ENCODE measurements at places on chromosomes 1 and 21.

GRCh38 chr1:153343811-153344717 is 4.6 kb downstream of the PGLYRP4 start:
- DNase-seq = no peak

GRCh38 chr1:184709418-184709817 is 45.2 kb downstream of the EDEM3 start:
- DNase-seq = no peak

DNA sequence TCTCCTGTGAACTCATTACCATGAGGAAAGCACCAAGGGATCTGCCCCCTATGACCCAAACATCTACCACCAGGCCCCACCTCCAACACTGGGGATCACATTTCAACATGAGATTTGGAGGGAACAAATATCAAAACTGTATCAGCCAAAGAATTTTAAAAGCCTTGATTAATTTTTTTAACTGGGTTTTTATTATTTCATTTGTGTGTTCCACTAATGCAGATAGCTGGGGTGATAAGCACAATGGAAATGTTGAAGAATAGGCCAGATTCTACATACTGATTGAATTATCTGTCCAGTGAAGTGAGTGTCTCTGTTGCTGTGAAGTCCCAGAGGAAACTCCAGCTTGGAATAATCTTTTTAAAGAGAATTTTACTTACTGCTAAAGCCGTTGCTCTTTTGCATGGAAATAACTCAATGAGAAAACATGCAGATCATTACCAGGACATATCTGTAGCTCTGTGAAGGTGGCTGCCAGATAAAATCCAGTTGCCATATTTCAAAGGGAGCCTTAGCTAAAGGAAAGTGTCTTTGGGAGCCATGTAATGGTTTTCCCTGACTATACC is 44.4 kb upstream of the DHCR24 start:
- no peak for DNase-seq

DNA sequence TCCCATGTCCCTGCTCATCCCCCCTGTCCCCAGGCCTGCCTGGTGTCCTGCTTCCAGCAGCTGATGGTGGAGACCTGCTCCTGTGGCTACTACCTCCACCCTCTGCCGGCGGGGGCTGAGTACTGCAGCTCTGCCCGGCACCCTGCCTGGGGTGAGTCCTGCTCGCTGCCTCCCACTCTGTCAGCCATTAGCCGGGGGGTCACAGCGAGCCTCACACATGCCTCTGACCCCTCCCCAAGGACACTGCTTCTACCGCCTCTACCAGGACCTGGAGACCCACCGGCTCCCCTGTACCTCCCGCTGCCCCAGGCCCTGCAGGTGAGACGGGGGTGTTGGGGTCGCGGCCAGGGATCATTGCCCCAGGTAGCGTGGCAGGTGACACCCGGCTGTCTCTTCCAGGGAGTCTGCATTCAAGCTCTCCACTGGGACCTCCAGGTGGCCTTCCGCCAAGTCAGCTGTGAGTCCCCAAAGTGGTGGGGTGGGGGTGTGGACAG is 10.0 kb downstream of the SCNN1D start:
- peak; percentile 85 for DNase-seq

DNA sequence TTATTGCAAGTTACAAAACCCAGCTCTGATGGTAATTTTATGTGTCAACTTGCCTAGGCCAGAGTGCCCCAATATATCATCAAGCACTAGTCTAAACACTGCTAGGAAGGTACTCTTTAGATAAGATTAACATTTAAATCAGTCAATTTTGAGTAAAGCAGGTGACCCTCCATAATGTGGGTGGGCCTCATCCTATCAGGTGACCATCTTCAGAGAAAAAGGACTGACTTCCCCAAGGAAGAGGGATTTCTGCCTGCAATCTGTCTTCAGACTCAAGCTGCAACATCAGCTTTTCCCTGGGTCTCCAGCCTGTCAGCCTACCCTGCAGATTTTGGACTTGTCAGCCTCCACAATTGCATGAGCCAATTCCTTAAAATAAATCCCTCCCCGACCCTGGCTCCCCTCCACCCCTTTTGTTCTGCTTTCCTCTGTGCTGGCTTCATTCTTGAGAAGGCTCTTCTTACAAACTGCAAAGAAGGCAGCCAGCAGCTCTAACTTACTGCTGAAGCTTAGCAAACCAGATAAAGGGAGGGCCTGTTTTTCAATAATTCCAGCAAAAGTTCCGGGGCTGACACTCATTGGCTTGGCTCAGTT is 56.4 kb upstream of the RUNX3 start:
- no peak for DNase-seq

Measured in nephron progenitor cell (in vitro differentiated cells).